A549 treated with DMSO at 1 μM for 4 hours (cell line): ENCODE measurements at places on chromosomes 1 and 21. TPM values are rescaled to one million over a fixed set of nuclear protein-coding genes. Genes with fewer than 3 reads are reported as not detected.

The COL6A2 gene
- 14.0 to 18.0 TPM (median 16.1 TPM) in 5 replicates for total RNA-seq

The FAM131C gene
- total RNA-seq = 11.0 to 18.2 TPM (median 15.0 TPM) in 5 replicates

The KDF1 gene
- not detected in 5 replicates for total RNA-seq

The KISS1 gene
- total RNA-seq = 0.17 to 1.3 TPM (median 0.38 TPM) in 5 replicates

The RSPO1 gene
- total RNA-seq = 0.08 to 0.21 TPM (median 0.09 TPM) in 5 replicates

The RHBG gene
- total RNA-seq = not detected in 5 replicates
